ENCODE measurements at places on chromosomes 3 and 15.

DNA sequence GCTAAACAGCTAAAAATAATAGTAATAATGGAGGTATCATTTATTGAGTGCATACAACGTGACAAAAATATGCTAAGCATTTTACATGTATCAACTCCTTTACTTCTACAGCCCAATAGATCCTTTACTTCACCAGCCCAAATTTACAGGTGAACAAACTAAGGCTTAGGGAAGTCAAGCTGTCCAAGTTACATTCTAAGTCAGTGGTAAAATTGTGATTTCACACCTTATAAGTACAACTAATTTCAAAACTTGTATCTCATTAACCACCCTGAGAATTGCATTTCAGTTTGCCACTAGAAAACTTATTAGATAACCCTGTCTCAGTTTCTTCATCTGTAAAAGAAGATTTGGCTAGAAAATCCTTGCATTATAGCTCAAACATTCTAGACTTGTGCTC is 10.7 kb downstream of the SLC33A1 start:
- DNase-seq, result no peak

DNA sequence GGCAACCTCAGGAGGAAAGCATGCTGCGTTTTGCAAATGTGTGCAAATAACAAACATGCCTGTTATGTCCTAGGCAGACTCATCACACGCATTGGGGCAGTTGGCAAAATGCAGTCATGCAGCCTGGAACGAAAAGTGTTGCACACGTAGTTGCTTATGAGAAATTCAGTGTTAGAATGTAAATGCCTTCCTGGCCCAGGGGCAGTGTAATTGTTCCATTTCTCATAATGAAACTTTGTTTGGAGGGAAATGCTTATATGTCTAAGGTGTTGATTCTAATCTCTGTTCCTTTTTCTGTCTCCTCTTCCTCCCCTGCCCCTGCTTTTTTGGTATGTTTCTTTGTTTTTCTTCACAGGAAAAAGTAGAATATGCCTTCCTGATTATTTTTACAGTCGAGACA is 156.0 kb downstream of the CACNA1D start:
- DNase-seq, result no peak

DNA sequence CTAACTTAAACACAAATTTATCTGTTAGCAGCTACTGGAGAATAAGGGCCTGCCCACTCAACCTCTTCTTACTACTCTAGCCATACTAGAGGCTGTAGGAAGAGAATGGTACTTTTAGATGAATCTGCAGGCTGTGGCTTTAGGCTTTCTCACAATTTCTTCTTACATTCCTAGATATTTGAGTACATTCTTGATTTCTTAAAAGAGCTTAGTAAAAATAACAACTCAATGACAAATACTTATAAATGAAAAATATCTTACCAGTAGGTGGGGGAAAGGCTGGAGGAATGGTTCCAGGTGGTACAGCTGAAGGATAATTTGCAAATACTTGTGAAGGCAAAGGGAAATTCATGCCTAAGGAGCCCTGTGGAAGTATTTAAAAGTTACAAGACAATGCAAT is 92.9 kb upstream of the GK5 start:
- no peak for DNase-seq

DNA sequence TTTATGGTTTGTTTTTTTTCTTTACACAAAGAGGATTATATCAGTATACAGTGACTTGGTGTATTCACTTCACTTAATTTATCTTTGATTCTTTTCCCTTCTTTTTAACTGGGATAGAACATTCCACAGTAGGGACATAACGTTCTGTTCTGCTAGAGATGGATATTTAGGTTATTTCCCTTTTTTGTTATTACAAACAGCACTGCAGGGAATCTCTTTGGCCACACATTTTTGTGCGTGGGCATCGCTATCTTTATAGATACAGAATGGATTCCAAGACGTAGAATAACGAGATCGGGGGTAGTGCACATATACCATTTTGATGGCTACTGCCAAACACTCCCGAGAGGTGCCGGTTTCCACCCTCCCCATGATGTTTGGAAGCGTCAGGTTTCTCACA is 44.8 kb downstream of the PXYLP1 start:
- DNase-seq, result no peak

DNA sequence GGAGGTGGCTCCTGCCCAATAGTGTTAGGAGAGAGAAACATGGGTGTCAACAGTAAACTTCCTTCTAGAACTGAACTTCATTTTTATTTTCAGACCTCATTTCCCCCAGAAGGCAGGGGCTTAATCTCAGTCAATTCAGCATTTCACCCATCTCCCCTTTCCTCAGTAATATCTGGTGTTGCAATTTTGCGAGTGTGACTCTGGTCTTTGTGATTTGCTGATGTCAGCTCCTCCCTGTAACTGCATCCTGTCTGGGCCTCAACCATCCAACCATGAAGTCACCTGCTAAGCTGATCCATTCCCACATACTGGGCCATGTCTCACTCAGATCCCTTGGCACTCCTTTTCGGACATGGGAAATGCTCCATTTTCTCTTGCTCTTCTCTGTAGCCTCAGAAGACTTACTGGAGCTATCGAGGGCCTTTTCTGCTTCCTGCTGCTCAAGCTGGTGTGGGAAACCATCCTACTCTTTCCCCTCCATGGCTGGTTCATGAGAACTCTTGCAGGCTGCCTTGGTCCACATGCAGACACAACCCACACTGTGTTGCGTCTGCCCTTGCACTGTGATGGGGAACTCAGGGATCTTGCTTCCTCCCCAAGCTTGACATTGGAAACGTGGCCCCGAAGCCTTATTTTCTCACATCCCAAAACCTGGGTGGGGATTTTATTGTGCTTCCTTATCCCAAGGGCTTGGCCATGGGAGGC is 24.6 kb downstream of the CCR4 start:
- DNase-seq, result no peak

GRCh38 chr3:79162653-79163052 is 605.1 kb downstream of the ROBO1 start:
- no peak for DNase-seq

- DNase-seq, result no peak
Observed at GRCh38 chr3:184242297-184242685, 6.5 kb downstream of the ALG3 start.

DNA sequence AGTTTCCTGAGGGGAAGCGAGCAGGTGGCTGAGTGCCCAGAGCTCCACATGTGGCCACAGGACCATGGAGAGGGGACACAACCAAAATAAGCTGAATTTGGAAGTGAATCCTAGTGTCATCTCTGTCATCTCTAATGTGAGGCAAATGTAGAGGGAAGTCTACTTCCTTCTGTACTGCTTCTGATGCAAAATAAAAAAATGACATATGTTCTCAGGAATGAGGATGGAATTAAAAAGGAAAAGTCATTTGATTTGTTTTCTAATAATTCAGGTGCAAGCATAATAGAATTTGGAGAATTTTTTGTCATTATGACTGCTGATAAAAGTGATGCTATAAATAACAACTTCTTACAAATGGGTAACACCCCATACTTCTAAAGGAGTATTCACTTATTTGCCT is 59.5 kb upstream of the POU1F1 start:
- DNase-seq, result no peak

GRCh38 chr15:67091071-67091979 is 25.9 kb downstream of the SMAD3 start:
- no peak for DNase-seq

GRCh38 chr3:143216709-143217182 is 97.2 kb downstream of the CHST2 start:
- DNase-seq, result no peak

- no peak for DNase-seq
Observed at GRCh38 chr3:102896851-102897621, 462.2 kb downstream of the ZPLD1 start.
